ENCODE measurements at places on chromosomes 6 and 20.

DNA sequence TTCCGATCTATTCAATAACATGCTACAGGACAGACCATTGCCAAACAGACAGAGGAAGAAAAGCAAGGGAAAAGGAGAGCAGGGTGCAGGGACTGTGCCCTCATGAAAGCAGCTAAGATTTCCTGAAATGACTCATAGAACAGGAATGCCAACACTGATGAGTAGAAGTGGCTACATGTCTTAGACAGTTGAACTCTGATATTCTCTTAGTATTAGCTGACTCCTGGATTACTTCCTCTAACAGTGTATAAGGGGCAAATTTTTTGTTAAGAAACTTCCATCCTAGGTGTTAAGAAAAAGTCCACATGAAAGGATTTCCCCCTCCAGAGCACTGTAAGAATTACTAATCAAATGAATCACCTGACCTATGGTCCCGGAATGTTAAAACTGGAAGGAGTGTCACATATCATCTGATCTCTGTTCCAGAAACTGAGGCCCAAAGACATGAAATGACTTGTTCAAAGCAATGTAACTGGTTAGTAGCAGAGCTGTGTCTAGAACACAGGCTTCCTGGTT, 224.9 kb downstream of the IBTK start:
- DNase-seq: no peak

DNA sequence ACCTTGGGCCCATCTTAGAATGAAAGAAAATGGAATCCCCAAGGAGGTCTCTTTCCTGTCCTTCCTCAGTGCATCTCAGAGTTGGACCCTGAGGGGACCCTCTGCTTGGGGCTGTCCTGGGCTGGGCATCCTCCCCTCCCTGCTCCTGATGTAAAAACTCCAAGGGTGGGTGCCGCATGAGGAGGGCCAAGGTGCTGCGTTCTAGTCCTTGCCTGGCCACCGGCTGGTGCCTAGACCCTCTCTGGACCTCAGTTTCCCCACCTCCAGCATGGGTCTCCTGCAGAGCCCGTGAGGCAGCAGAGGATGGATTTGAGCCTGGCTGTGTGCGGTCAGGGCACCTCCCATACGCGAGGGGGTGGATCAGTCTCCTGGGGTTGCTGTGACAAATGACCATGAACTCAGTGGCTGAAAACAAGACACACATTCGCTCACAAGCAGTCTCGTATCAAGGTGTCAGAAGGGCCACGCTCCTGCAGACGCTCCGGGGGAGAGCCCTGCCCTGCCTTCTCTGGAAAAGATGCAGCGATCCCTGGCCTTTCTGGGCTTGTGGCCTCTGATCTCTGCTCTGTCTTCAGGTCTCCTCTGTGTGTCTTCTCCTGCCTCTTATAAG, 54.7 kb downstream of the CHMP4B start:
- DNase-seq: no peak

DNA sequence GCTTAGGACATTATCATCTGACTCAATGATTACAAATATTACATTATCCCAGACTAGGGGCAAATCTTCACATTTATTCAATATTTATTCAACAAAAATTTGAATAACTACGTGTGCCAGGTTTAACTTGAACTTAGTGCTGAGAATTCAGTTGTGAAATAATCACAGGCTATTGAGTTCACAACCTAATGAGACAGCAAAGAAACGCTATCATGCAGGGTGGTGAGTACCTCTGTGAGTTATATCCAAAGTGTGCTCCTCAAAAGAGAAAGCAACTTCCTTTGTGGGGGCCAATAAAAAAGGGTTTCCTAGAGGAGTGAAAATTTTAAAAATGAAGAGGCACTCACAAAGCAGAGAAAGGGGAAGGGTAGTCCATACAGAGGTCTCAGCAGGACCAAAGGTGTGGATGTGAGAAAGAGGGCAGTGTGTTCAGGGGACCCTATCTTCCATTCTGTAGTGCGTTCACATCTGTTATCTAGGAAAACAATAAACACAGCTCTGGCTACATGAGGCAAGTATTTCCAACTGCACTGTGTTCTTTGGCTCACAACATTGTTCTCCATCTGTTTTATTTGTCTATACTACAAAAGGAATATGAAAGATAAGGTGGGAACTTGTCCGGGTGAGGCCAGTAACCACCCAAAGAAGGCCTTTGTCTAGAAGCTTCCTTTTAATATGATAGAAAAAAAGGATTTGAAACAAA, 155.4 kb upstream of the MARCKS start:
- no peak for DNase-seq

DNA sequence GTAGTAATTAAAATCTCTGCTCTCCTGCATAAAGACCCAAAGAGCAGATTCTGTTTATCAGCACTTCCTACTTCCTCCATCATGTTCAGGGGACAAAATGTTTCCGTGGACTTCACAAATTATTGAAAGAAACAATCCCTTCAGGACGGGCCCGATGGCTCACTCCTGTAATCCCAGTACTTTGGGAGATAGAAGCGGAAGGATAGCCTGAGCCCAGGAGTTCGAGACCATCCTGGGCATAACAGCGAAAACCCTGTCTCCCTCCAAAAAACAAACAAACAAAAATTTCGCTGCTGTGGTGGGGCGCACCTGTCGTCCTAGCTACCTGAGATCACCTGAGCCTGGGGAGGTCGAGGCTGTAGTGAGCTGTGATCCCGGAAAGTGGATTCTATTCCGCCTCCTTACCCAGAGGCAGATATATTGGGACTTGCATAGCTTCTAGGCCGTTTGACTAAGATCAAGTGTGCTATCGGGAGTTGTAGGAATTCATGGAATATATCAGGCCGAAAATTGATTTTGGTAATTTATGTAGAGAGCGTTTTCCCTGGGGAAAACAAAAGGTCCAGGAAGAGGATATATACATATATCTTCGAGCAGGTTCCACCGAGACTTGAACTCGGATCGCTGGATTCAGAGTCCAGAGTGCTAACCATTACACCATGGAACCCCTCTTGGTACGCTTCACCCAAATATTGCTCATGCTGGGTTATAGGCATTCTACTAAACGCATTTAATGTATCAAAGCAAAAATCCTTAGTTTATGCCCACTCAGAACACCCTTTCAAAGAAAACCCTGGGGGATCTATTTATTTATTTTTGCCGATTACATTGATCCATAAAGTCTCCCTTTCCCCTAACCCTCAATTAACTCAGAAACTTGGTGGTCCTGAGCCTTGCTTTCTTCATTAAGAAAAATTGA, 74.5 kb upstream of the ZNF184 start:
- DNase-seq: no peak

- no peak for DNase-seq
These were observed 20.9 kb downstream of the FAM8A1 start for GRCh38 chr6:17621003-17621402.

DNA sequence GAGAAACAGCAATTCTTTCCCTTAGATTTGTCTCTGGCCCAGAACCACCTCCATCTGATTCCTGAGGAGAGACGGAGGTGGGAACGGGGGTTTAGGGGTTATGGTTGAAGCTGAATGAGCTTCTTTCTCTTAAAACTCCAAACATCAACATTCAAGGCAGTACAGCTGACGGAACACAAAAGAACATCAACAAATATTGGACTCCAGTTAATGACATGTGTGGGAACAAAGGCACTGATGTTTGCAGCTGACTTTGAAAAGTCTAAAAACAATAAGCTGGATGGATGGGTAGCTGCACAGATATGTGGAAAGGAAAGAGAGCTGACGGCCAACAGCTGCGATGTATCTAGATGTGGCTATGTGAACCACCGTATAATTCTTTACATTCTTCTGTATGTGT, 256.5 kb downstream of the SOD2 start:
- no peak for DNase-seq

DNA sequence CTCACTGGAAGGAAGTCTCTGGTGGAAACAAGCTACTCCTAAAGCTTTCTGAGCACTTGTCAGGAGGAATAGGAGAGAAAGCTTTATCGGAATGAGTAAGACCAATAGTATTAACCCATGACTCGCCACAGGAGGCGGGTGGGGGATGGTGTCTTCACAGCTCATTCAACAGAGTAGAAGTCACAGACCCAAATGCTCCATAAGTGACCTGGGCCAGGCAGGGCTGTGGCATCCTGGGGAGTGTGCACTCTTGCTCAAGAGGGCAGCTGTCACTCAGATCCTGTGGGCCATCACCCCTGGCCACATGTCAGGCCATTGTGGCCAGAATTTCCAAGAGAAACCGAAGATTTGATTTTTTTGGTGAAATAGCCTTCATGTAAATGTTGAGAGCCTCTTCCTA, 116.0 kb downstream of the SYCP2 start:
- DNase-seq: no peak

DNA sequence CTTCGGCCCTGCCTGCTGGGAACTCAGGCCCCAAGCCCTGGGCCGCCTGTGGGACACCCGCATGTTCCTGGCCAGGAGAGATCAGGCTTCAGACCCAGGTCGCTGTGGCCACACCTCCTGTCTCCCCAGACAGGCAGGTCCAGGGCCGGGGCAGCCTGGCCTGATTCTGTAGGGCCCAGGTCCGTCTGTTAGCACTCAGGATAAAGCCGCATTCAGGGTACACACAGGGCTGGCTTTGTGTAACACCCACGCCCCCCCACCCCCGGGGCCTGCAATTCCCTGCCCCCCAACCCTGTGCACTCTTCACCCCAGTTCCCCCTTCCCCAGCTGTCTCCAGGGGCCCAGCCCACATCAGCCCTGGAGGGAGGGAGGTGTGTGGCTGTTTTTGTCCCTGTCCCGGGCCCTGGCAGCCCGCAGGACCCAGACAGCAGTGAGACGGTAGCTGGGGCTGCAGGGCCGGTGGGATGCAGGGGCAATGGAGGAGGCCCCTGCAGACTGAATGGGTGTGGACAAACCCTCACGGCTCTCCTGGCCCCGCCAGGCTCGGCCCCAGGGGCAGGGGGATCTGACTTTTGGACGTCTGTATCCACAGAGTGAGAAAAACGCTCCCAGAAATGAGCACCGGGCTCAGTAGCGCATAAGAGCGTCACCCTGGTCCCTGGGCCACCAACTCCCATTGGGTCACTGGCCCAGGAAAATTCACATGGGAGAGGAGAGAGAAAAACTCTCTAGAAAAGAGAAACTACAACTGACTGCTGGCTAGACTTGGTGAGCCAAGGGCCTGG, 42.4 kb upstream of the ZBP1 start:
- DNase-seq: peak; percentile 71

DNA sequence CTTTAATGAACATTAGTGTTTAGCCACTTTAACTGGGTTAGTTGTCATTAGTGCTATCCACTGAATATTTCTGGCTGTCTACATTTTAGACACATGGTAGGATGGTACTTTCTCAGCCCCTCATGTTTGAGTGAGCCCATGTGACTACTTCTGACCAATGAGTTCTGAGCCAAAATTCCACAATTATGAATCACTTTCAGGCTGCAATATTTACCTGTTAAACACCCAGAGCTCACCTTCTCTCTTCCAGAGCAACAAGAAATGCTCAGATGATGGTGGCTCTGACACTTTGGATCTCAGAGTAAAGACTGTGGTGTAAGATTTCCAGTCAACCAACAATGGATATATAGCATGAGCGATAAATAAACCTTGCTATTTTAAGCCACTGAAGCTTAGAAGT, 24.8 kb downstream of the SPACA1 start:
- DNase-seq: no peak

- no peak for DNase-seq
These were observed 33.7 kb upstream of the GPR6 start for GRCh38 chr6:109944448-109944847.

- DNase-seq: no peak
These were observed 81.0 kb upstream of the FOXQ1 start for GRCh38 chr6:1230689-1231605.

DNA sequence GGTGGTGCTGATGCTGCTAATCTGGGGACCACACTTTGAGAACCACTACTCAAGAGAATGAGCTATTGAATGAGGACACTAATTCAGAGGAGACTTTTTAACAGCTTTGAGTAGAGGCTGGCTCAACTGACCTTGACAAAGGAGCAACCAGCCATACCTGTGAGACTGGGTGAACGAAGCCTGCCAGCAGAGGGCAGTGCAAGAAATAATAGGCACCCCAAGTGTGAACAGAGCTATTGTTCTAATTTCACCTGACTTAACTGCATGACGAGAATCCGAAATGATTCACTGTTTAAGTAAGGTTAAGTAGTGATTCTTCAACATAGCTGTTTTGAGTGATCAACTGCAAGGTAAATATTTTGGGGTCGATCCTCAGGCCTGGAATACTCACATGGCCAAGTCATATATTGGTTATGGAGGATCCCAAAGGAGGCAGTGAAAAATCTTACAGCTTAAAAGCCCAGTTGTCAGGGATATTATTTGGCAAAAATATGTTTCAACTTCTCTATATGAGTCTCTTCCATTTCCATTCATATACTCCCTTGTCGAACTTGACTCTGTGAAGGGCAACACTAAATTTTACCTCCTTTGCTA, 550.5 kb upstream of the MARCKS start:
- DNase-seq: peak; percentile 86

GRCh38 chr6:152575161-152575560, 62.0 kb downstream of the SYNE1 start:
- DNase-seq: no peak

Data from spleen (tissue), 13 donors.